ENCODE measurements at places on chromosomes 3 and 15.

DNA sequence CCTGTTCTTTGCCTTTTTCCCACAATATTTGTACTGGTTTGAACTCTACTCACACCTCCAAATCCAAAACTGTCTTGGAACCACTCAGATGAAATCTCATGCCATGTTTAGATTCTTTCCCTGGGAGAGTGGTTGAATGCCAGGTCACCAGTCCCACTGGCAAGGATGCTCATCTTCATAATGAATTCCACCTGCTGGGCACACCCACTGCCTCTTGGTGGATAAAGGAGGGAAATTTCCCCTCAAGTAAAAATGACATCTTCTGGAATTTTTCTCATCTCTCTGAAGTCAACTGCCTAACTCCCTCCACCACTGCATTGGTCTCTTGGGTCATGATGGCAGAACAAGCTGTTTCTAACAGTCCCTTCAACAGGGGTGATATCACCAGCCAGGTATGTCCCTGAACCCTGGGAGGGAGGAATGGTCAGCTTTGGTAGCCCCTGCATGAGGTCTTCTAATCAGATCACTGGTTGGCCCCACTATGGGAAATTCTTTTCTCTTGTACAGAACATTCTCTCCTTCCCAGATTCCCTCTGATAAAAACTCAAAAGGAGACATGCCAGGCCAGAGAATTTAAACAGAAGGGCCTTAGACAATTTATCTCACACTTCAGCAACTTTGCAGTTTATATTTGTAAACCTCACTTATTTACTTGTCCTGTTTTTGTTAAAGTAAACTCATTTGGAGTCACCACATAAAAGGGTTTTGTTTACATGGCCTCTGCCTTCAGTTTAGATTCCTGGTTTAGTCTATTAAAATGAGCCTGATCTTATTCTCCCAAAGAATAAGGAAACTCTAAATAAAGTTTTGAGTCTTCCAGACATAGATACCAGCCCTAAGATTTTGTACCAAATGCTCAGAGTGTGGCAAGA is 143.4 kb downstream of the WNT5A start:
- DNase-seq, result no peak

- DNase-seq, result no peak
These were observed 32.9 kb upstream of the MTMR10 start for GRCh38 chr15:31024330-31024729.

GRCh38 chr3:75242012-75242735 is 422.0 kb upstream of the FRG2C start:
- DNase-seq, result no peak

GRCh38 chr3:174346141-174346540 is 513.0 kb upstream of the NAALADL2 start:
- DNase-seq, result no peak

DNA sequence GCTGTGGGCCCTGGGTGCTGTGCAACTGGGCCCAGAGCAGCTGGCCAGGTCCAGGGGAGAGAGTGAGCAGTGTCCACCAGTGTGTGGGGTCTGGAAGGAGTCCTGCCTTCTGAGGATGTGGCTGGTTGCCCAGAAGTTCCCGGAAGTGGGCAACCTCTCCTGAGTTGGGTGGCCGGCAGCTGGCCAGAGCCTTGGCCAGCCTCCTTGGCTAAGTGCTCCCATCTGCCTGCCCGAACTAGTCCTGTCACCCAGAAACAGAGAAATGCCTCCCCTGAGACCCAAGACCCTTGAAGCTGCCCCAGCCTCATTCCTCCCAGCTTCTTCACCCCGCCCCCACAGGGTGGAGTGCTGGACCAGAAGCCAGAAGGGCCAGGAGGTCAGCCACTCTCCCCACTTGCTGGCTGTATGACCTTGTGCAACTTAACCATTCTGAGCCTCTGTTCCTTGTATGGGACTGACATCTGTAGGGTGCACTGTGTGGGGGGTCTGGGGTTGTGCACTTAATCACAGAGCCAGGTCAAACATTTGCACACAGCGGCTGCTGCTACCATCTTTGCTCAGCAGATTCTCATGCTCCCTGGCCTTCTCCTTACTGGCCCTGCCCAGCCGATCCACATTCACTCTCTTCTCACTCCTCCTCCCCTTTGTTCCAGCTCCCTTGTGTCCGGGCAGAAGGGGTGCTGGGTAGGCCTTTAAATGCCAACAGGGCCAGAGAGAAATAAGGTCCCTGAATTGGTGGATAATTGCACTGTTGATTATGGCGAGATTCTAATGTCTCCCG is 7.5 kb upstream of the ALAS1 start:
- DNase-seq, result no peak

GRCh38 chr15:69060744-69061143 is 46.2 kb downstream of the NOX5 start:
- DNase-seq, result no peak

DNA sequence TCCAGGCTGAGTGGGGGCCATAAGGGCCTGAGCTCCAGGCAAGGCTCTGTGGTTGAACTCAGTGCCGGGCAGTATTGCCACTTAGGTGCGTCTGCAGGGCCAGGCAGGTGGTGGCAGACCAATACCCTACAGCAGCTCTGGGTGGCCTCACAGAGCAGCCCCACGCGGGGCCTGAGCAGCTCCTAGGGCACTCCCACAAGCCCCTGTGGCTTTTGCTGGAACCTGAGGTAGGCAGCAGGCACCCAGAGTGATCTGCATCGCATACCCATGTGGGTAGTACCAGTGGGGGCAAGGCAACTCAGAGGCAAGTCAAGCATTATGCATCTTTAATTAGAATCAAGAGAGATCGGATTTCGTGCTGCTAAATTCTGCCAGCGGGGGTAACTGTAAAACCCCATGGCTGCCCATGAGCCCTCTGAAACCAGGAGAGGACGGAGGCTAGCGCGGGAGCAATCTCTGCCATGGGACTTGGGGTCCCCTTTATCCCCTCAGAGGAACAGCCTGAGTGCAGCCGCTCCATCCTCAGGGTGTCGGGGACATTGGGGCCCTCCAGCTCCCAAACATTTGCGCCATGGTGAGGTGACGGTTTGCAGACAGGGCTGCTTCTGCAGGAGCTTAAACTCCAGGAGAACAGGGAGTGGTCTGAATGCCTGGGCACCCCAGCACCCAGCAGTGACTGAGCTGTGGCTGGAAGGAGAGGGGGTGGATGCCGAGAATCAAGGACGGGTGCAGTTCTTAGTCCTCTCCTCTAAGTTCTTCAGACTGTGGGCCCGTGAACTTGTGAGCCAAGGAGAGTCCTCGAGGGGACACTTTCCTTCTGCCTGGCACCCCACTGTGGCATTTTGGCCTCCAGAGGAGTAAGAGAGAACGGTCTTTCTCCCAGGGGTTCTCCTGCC is 62.4 kb upstream of the PCSK6 start:
- DNase-seq, result no peak

DNA sequence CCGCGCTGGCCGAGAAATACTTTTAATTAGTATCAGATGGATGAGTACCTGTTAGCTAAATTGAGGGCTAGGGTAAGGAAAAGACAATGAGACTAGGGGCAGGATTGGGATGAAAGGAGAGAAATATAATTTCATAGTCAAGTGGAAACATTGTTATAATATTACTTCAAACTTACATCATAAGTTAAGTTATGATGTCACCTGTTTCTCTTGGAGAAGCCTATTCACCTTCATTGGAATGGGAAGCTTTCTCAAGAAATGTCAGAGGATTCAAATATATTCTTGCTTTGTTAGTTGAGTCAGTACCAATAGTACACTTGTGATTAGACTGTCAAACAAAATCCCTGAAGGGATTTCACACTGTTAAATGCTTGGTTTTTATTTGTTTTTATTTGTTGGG is 116.2 kb downstream of the NEO1 start:
- DNase-seq, result no peak

GRCh38 chr3:150462108-150462507 is 54.0 kb downstream of the TSC22D2 start:
- DNase-seq, result no peak

- no peak for DNase-seq
These were observed 72.2 kb upstream of the MEX3B start for GRCh38 chr15:82118040-82118439.

DNA sequence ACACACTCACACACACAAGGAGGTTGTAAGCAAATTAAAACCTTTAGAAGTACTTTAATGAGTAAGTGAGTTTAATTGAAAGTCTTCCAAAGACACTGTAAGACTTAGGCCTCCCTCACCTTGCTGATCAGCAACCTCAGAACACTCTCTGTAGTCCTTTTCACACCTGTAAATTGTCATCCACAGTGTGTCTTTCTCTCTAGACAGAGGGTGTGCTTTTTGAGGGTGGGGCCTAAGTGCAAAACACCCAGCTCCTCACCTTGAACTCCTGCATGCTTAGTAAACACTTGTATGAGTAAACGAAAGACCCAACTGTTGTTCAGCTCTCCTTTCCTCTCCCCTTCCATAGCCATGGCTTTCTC is 183.2 kb upstream of the IL12A start:
- DNase-seq, result no peak

DNA sequence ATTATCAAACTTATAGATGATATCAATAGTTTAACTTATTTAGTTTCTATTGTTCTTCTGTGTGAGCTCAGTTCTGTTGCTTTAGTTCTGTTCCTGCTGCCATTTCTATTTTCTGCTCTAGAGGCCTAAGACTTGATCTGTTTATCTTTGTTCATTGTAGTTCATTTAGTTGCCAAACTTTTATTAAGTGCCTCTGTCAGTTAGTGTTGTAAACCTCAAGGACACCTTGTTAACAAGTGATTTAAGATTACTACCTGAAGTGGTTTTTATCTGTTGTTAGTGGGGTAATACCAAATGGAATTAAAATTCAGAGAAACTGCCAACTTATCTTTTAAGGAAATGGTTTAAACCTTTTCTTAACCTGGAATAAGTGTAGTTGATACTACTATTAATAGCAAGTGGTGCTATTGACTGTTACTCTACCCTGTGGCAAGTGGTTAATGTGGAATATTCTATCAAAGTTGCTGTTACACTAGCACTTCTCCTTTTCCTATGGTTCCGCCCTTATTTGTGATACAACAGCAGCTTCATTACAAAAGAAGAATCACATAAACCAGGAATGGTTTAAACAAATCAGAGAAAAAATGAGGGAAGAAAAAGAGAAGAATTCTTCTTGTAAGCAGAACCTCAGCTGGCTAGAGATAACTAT is 500.6 kb upstream of the GOLIM4 start:
- DNase-seq, result no peak

GRCh38 chr15:65824941-65825544 is 33.0 kb upstream of the DENND4A start:
- DNase-seq, result no peak

DNA sequence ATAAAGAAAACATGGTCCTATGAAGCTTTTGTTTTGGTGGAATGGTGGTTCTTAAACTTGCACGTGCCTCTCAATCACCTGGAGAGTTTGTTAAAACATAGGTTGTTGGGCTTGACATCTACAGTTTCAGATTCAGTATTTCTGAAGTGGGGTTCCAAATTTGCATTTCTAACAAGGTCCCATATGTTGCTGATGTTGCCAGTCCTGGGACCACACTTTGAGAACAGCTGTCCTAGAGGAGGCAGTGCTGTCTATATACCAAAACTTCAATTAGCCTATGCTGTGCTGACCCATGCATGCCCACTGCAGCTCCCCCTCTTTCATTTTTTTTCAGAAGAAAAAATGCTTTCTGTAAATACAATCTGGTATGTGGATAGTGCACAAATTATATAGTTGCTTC is 31.3 kb downstream of the ALCAM start:
- no peak for DNase-seq

All from NCI-H1417 treated with DMSO at 0.1 percent for 48 hours (cell line).